Hematopoietic multipotent progenitor cell treated with erythropoietin and hydrocortisone succinate and interleukin-3 and kit ligand, for 6 days (in vitro differentiated cells): ENCODE measurements at places on chromosomes 16 and 17.
A peak's percentile ranks its signal among the peaks of the same experiment; 100 is the strongest.

- DNase-seq, result peak; percentile 65
These were observed at the start of gene XAF1 for GRCh38 chr17:6755731-6756184. Gene XAF1, plus strand, starts transcription at chr17:6756046. Its CDS starts 33 bp downstream, at chr17:6756079.

- no peak for DNase-seq
These were observed 232.5 kb downstream of the RAB11FIP4 start for GRCh38 chr17:31623990-31624389.

DNA sequence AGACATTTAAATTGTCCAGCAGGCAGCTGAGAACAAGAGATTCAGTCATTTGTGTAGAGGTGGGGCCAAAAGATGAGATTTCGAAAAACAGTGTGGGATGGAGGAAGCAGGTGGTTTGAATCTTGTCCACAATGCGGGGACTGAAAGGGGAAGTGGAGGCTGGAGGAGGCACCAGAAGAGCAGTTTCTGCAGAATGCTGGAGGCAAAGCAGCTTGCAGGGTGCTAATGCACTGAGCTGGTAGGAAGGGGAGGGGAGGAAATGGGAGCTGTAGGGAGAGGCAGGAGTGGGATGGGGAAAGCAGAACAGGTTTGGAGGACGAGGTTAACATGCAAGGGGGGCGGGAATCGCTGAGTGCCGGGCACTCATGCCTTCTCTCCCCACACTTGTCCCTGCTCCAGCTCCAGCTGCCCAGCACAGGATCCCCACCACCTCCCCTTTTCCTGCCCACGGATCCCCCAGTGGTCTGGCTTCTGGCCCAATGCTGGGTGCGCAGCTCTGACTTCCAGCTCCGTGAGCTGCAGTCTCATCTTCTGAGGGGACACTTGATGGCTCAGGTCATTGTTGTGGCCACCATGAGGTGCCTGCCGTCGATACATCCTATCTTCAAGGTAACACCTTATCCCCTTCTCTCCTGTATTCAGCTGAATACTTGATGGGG lies 9.4 kb downstream of the C17orf100 start:
- peak; percentile 56 for DNase-seq

GRCh38 chr17:10492004-10492403 lies 22.6 kb upstream of the MYH4 start:
- DNase-seq, result no peak

- peak; percentile 78 for DNase-seq
These were observed 12.6 kb upstream of the OR1F1 start for GRCh38 chr16:3175157-3176093.

DNA sequence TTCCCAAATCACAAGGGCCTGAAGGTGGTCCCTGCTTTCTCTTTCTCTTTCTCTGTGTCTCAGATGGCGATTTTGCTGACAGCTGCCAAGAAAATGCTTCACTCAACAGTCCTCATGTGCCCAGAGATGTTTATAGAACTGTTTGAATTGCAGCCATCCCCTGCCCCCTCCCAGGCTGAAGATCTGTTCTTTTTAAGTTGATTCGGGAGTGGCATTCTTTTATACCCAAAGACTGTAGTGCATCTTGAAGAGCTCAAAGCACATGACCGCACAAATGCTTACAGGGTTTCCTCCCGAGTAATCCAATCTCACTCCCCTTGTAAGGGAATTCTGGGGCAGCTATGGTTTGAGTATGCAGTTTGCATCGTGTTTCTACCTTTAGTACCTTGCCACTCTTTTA lies 75.7 kb downstream of the SEC14L1 start:
- no peak for DNase-seq

DNA sequence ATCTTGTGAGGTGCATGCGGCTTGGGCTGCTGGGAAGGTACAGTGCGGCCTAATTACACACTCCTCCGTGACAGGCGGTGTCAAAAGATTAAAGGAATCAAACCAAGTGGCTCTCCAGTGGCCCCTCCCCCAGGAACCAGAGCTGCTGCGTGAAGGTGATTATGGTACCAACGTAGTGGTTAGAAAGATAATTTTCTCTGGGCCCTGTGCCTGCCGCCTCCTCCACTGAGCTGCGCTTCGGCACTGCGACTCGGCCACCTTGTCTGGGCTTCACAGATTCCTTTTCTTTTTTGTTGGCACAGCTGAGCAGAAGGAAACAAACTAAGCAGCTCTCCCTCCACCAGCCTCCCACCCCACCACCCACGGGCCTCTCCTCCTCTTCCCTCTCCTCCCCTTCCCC lies 113.2 kb upstream of the SDK2 start:
- DNase-seq, result peak; percentile 48

DNA sequence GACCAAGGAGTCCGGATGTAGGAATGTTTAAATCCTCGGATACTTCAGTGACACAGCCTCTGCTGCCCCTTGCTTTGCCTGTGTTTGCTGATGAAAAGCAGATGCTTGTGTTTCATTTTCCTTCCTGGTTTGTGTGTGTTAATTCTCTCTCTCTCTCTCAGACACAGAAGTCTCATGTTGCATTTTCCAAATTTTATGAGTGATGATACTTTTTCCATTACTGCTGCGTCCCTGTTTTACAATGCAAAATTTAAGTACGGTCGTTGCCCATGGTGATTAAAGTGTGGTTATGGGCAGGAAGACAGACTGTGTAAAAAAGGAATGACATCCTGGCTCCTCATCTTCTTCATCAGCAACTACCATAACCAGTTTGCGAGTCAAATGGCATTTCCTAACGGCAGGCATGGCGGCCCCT lies 5.7 kb downstream of the RMI2 start:
- no peak for DNase-seq

DNA sequence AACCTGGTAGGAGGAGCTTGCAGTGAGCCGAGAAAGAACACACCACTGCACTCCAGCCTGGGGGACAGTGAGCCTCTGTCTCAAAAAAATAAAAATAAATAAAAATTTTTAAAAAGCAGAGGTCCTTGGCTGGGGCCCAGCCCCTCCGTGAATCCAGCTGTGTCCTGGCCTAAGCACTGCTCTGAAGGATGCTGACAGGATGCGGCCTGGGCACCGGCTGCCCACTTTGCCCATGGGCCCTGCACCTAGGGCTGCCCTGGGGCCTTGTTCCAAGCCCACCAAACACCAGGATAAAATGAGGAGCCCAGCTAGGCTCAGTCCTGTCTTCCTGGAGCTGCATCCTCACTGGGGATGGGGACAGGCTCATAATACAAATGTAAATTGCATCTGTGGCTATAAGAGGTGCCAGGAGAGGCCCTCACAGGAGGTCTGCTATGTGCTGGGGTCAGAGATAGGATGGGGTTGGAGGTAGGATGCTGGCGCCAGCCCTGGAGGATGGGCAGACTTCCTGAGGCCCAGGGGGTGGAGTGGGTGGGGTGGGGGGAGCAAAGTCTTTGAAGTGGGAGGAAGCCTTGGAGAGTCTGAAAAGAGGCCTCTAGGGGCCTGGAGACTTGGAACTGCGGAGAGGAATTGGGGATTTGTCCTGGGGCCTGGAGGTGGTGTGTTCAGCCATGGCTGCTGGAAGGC lies 6.2 kb downstream of the C16orf89 start:
- no peak for DNase-seq

DNA sequence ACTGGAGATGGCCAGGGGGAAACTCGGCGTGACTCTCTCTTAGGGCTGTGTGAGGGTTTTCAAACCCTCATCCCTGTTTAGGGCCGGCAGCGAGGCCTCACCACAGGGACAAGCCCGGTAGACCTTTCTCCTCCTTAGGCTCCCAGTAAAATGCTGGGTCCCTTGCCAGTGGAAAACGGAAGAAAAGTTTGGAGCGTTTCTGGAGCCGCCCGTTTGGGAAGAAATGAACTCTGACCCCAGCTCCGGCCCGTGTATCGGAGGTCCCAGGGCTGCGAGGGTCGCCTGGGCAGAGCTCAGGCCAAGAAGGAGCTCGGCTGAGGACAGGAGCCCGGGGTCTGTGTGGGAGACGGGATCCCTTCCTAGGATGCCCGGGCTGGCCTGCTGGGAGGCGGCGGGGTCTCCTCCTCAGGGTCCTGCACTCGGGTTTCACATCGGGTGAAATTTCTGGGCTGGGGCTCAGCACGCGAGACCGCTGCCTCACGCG lies 23.2 kb downstream of the ZNF213 start:
- DNase-seq, result peak; percentile 22

DNA sequence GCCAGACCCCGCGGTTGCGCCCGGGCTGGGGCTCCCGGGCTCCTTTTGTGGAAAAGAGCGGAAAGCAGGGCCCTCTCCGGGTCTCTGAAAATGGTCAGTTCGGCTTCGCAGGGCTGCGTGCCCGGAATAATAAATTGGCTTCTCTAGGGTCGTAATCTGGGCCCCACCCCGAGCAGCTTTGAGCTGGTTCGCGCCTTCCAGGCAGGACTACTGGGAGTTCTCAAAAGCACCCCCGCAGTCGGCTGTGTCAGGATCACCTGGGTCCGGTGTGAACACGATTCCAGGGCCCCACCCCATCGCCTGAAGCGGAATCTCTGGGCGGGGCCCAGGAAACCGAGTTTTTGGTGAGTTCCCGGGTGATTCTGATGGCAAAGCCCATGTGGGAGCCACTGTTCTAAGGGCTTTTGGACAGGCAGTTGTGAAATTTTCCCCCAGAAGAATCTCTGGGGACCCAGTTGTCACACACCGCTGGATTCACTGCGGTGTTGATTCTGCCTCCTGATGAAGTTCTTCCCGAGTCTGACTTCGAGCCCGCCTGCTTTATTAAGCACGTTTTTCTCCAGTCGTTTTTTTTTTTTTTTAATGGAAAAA lies 77.0 kb downstream of the MRC2 start:
- peak; percentile 32 for DNase-seq

DNA sequence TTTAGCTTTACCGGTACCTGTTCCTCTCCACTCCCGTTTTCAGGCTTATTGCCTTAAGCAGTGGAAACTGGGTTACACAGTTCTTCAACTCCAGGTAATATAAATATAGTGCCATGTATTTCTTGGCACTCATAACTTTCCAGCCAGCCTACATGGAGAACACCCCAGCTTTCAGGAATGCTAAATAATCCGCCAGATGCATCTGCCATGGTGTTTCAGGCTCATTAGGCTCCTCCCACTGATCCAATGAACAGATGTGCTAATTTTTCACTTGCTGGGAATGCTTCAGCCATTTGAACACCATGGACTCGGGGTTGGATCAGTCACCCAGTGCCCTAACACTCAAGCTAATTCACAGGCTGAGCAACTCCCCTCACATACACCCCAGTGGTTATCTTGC lies 4.6 kb downstream of the ANKFN1 start:
- no peak for DNase-seq

- no peak for DNase-seq
These were observed 1.8 kb downstream of the ALKBH5 start for GRCh38 chr17:18185391-18185790.

DNA sequence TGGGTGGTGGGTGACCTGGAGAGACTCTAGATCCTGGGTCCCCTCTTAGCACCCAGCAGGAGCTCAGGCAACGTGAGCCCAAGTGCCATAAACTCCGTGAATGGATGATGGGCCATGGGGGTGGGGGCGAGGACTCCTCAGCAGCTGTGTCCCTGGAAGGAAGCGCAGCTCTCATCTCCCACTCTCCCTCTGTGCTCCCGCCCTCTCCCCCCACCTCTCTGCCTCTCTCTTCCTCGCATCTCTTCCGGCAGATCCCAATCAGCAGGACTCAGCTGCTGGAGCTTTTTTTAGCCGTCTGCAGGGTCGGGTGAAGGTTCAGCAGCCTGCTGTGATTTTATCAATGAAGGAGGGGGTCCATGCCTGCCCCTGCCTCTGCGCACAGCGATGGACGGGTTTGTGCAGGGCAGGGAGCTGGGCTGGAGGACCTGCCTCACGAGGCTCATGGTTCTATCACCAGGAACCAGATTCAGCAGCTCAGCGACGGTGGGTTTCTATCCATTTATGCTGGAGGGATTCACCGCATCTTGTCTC lies 8.3 kb downstream of the CCR7 start:
- DNase-seq, result no peak

DNA sequence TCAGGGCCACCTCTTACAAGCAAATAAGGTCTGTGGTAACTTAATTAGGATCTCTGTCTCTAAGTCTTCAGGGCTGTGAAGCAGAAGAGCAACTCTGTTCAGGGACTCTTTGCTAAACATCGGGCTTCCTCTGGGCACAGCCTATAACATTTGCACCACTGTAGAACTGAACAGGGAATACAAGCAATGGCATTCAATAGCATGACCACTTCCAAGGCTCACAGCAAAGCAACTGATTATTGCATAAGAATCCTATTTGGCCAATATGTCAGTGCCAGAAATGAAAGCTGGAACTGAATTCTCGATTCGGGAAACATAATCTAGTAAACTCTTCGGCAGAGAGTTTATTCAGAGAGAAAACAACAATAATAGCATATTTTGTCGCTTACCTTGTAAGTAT lies 92.2 kb upstream of the AMZ2 start:
- DNase-seq, result no peak

GRCh38 chr17:73748508-73748907 lies 104.3 kb upstream of the SDK2 start:
- no peak for DNase-seq

GRCh38 chr16:24748242-24748641 lies 18.8 kb downstream of the TNRC6A start:
- DNase-seq, result peak; percentile 63

GRCh38 chr16:683396-684070 lies 601 bp downstream of the JMJD8 start:
- peak; percentile 36 for DNase-seq

GRCh38 chr17:79945591-79946255 lies 89.9 kb downstream of the TBC1D16 start:
- no peak for DNase-seq

DNA sequence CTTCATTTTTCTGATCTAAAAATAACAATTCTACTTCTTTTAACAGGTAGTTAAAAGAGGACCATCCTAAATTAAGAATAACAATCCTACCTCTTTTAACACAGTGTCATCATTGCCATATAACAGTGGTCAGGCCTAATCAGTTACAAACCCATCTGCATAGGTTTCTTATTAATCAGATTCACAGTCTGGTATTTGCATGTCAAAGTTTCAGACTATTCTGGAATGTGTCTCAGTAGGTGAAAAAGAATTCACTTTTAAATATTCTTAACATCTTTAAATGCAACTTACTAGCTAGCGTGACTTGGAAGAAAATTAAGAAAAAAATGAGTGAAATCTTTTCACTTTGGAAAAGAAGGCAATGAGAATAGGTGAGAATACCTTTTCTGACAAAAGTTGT lies 6.8 kb upstream of the KRT12 start:
- no peak for DNase-seq

GRCh38 chr16:82682767-82683166 lies 56.0 kb downstream of the CDH13 start:
- no peak for DNase-seq

- peak; percentile 45 for DNase-seq
These were observed 5.9 kb upstream of the MYO15A start for GRCh38 chr17:18102640-18103039.

DNA sequence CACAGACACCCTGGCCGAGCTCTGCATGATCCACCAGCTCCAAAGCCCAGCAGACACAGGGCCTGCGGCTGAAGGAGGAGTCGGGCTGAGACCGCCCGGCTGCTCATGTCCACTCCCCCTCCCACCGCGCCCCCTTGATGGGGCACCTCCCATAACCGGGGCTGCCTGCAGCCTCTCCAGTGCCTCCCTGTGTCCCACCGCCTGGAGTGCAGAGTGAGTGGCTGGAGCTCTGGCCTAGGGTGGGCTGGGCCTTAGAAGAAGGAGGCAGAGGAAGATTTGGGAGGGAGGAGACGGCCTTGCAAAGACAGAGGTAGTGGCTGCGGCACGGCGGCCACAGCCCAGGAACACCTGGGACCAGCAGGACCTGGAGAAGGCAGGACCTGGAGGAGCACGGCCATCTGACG lies 4.0 kb downstream of the CBFA2T3 start:
- peak; percentile 87 for DNase-seq
